Renal cortex interstitium (tissue), 15 donors: ENCODE measurements at places on chromosomes 16 and 17.
A peak's percentile ranks its signal among the peaks of the same experiment; 100 is the strongest.

GRCh38 chr17:47686664-47687327 is 7.2 kb upstream of the TBKBP1 start:
- DNase-seq, result no peak

DNA sequence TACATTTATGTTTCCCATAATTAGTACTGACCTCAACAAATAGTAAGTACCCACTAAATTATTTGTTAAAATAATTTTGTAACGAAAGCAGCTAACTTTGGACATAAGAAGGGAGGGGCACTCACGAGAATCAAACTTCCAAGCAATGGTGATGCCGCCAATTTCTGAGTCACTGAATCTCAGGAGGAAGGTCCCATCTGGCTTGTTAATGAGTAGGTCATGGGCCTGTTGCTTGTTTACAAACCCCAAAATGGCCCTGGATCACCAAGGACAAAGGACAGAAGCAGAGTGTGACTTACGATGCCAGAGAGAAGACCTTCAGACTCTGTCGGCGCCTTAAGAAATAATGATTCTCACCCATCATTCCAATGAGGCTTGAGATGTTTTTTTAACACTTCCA is 15.8 kb upstream of the GHDC start:
- DNase-seq, result no peak

DNA sequence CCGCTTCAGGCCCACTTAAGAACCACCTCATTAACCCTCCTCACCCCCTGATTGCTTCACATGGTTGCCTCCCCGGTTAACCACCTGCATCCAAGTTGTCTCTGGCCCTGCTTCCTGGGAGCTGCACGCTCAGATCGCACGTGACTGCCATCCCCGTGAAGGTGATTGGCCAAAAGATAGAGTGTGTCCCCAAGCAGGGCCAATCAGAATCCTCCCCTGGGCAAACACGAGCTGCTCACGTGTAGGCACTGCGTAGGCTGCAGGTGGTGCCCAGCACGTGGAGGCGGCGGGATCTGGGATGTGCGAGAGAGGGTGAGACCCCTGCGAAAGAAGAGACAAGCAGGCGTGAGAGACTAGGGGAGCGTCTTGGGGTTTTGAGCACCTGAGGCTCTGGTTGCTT is 111.8 kb upstream of the CRHR1 start:
- DNase-seq, result no peak

DNA sequence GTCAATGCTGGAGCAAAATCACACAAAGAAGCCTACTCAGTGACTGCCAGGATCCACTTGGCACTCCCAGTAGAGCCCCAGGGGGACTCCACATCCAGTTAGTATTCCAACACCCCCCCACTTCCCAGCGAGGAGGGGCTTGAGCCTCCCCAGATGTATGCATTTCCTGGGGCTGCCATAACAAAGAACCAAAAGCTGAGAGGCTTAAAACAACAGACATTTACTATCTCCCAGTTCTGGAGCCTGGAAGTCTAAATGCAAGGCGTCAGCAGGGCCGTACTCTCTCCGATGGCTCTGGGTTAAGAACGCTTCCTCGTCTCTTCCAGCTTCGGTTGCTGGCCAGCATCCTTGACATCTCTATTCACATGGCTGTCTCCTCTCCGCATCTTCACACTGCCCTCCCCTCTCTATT is 23.0 kb upstream of the GNA13 start:
- DNase-seq, result no peak

DNA sequence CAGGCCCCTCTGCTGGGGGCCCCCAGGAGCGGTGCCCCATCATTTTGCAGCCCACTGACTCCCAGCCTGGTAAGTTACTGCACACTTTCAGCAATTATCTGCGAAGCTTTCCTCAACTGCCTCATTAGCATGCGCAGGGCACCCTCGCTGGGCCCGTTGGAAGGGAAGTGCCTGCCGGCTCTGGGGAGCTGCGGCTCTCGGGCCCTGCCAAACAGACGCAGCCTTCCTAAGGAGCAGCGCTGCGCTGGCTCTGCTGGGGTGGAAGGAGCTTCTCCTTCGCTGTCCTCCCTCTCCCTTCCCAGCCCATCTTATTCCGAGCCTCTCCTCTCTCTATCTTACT is 71.0 kb downstream of the RBBP6 start:
- peak; percentile 11 for DNase-seq

DNA sequence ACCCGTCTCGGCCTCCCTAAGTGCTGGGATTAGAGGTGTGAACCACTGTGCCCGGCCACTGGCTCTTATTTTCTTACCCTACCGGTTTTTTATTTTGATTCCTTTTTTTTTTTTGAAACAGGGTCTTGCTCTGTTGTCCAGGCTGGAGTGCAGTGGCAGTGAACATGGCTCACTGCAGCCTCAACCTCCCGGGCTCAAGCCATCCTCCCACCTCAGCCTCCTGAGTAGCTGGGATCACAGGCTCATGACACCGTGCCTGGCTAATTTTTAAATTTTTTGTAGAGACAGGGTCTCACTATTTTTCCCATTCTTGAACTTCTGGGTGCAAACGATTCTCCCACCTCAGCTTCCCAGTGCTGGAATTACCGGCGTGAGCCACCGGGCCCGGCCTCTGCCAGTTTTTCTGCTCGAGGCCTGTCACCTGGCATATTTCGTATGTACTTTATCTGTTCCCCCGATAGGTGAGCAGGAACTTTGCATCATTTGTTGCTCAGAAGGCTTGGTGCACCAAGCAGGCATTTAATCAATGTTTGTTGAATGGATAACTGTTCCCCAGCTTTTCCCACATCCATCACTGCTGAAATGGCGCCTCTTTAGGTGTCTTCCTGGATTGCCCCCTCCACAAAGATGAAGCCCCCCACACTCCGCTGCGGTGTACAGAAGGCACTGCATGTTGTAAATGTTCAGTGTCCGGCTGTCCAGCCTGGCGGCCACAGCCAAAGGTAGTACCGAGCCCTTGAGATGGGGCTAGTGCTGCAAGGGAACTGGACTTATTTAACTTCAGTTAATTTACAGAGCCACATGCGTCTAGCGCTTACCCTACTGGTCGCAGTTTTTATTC is 858 bp upstream of the TELO2 start:
- no peak for DNase-seq

DNA sequence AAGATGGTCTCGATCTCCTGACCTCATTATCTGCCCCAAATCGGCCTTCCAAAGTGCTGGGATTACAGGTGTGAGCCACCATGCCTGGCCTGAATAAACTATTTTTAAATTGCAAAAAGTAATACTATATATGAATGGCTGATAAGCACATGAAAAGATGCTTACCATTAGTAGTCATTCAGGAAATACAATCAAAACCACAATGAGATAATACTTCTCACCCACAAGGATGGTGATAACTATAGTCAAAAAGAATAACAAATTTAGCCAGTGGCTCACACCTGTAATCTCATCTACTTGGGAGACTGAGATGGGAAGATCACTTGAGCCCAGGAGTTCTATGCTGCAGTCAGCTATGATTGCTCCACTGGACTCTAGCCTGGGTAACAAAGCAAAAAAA is 2.4 kb upstream of the TACO1 start:
- no peak for DNase-seq

DNA sequence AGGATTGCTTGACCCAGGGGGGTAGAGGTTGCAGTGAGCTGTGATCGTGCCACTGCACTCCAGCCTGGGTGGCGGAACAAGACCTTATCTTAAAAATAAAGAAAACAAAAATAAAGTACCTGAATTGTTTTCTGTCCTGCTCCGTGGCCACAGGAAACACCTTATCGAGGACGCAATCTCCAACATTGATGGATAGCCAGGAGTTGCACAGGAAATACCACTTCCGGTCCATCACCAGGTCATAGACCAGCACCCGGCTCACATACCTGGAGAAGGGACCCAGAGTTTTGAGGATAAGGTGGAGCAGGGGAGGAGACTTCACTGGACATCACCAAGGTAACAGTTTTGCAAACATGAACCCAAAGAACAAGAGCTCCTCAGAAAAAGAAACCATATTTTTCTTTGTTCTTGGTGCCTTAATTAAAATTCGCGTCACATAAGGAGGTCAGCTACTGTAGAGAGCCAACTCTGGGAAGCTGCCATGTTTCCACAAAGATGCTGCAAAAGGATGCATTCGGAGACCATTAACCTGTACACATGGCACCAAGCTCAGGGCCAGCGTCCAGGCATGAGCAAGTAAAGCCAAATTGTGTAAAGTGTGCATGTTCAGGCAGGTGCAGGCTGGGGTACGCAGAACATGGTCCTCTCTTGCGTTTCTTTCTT is 55.6 kb upstream of the GCSH start:
- DNase-seq, result no peak

DNA sequence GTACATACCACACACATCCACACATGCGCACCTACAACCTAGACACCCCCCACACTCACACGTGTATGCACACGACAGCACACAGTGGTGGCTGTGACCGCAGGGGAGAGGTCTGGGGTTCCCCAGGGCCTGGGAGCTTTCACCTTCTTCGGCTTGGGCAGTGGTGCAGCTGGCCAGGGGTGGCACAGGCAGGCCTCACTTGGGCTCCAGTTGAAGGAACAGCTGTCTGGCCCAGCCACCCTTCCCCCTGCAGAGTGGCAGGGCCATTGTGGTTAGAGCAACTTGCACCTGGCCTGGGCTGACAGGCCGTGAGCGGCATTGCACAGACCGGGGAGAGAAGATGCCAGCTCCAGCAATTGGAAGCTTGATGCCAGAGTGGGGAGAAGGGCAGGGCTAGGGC is 114.5 kb upstream of the GSE1 start:
- DNase-seq, result no peak
